ENCODE measurements at places on chromosomes 6 and 20. TPM values are rescaled to one million over a fixed set of nuclear protein-coding genes. Genes with fewer than 3 reads are reported as not detected.

Gene C6orf15
- not detected for total RNA-seq

- DNase-seq = no peak
Observed at GRCh38 chr20:16709017-16709416, 20.8 kb upstream of the SNRPB2 start.

Gene CDH26
- total RNA-seq = 0.45 TPM

Gene GNAS-AS1
- 0.87 TPM for total RNA-seq

Gene CLPSL2
- not detected for total RNA-seq

Gene TMEM151B
- total RNA-seq = 0.31 TPM

GRCh38 chr6:11970114-11970513, 42.0 kb upstream of the HIVEP1 start:
- DNase-seq = no peak

Gene TTK
- 5.7 TPM for total RNA-seq

- DNase-seq = no peak
Observed at GRCh38 chr6:42306439-42307140, 88.9 kb upstream of the MRPS10 start.

DNA sequence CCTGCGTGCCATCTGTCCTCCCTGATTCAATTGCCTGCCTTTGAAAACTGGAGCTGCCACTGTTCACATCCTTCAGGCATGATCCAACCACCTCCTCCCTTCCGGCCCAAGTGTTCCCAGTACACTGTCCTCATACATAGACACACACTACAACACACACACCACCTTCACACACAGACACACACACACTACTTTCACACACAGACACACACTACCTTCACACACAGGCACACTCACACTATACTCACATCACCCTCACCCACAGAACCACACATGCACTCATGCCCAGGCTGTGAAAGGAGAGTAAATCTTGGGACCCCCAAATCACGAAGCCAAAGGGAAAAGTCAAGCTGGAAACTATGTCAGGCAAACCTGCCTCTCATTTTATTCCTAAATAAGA, 109.4 kb upstream of the MYLIP start:
- DNase-seq = no peak

Gene ZFP57
- total RNA-seq = not detected

Gene COQ3
- total RNA-seq = 8.3 TPM

Gene RCAN2
- total RNA-seq = 9.8 TPM

DNA sequence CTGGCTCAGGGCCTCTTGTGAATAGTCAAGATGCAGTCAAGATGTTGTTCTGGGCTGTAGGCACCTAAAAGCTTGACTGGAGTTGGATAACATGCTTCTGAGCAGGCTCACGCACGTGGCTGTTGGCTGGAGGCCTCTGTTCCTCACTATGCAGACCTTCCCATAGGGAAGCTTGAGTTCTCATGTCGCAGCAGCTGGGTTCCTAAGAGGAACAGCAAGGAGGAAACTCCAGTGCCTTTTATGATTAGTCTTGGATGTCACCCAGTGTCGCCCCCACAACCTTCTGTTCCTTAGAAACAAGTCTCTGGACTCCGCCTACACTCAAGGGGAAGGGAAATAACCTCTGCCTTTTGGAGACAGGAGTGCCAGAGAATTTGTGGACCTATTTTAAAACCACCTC, 210.7 kb downstream of the BCAS1 start:
- DNase-seq = peak; percentile 71

- peak; percentile 81 for DNase-seq
Observed at GRCh38 chr6:150134280-150134920, 8.4 kb upstream of the PPP1R14C start.

Gene ASF1A
- 17.1 TPM for total RNA-seq

GRCh38 chr6:100664274-100665040, 199.7 kb upstream of the SIM1 start:
- DNase-seq = no peak

DNA sequence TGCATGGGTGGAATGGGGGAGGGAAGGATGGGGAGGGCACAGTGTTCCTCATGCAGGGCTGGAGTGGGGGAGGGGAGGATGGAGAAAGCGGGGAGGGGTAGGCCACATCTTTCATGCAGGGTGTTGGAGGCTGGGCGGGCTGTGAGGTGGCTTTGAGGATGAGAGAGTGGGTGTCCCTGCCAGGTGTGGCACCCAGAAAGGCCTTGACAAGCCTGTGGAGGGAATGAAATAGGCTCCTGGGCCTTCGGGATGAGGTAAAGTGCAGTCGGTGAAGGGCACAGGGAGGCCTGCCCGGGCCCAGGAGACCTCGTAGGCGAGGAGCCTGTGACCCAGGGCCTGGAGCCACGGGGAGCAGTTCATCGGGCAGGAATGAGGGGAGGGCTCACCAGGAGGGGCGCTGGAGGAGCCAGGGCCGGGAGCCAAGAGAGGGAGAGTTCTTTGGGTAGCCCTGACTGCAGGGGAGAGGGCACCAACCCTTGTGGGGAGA, 7.6 kb downstream of the CEBPB start:
- DNase-seq = no peak

GRCh38 chr6:75202676-75203131, 3.1 kb downstream of the COL12A1 start:
- DNase-seq = no peak

GRCh38 chr6:95767897-95768463, 190.6 kb downstream of the MANEA start:
- no peak for DNase-seq

DNA sequence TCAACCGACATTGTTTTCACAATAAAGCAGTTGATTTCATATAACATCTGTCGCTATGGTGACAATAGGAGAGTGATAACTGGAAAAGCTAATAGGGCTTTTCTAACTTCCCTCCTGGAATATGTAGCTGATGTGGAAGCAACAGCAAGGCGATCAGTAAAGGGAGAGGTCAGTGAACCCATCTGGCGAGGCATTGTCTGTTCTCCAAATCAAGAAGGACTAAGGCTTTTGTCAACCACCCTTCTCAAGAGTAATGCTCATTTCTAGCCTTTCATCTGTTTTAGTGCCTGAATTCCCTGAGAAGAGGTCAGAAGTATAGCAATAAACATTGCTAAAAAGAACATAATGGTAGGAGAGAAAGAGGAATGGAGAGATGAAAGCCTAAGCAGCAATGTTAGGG, 201.3 kb downstream of the AKAP7 start:
- DNase-seq = no peak

Gene CLVS2
- total RNA-seq = 0.06 TPM

DNA sequence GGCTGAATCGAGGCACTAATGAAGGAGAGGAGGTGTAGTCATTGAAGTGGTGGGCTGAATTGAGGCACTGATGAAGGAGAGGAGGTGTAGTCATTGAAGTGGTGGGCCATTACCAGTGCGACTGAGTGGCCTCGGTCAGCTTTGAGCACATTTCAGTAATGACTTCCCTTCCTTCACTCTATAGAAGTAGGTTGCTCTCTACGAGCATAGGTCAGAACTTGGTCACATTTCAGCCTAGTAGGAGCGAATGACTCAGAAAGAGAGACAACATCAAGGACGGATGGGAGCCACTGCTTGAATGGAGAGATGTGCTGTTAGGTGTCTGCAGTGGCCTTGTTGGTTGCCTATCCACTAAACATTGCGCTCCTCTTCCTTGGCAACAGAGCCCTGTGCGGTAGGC, 39.5 kb downstream of the ZDHHC14 start:
- DNase-seq = no peak

DNA sequence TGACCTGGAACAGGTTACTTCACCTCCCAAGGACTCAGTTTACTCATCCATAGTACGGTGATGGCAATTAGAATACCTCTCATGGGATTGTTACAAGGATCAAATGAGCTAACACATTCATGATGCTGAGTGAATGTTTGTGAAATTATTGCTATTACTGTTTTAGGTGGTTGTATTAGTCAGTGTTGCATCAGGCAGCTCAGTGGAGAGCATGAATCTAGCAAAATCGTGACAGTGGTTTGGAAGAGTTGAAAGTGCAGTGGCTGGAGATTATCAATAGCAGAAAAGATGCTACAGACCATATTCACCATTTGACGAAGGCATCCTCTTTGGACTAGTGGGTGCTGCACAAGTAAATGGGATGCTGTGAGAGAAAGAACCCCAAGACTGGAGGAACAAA, 50.4 kb upstream of the CTNNBL1 start:
- no peak for DNase-seq

DNA sequence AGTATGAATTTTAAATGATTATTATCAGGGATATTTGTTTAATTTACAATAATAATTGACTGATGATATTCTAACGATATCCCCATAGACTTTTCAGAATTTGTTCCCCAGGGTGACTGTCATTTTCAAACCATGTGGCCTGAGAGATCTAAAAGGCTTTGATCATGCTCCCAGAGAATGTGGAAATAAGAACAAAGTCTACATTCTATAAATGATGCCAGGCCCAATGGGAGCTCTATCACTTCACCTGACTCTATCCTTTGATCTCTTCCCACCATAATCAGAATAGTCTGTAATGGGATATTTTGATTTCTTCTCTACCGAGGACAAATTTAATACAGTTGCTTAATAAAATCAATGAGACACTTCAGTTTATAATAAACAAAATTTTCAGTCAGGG, 483.4 kb upstream of the IRAK1BP1 start:
- DNase-seq = no peak

Gene SAMD5
- total RNA-seq = 8.1 TPM

- DNase-seq = no peak
Observed at GRCh38 chr6:83462524-83462923, 31.7 kb upstream of the ME1 start.

DNA sequence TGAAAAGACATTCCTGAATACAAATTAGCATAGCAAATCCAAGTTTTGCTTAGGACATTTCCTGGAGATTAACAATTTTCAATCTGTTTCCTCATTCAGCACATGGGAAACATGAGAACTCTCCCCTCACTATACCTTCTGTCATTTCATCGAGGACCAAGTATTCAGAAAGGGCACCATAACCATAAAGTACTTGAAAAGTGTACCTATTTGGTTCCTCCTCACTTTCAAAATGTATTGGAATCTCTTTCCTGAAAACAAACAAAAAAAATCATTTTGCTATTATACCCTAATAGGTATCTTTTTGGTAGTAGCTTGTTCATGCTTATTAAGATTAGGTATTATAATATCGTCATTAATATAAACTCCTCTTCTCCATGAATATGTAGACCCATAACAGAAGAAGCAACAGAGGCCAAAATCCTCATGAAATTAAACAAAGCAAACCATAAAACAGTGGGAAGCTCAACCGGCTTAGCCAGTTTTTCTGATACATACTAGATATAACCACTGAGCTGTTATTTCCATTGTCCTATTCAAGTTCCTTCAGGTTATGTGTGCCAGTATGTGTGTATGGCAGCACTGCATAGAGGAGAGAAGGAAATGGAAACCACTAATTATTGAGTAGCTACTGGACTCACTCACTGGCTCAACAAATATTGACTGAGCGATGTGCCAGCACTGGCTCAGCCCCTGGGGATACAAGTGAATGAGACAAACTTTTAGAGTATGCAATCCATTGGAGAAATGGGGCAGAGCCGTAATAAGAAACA, 274.0 kb downstream of the MAFB start:
- DNase-seq = peak; percentile 47

Gene BACH2
- total RNA-seq = 0.67 TPM

DNA sequence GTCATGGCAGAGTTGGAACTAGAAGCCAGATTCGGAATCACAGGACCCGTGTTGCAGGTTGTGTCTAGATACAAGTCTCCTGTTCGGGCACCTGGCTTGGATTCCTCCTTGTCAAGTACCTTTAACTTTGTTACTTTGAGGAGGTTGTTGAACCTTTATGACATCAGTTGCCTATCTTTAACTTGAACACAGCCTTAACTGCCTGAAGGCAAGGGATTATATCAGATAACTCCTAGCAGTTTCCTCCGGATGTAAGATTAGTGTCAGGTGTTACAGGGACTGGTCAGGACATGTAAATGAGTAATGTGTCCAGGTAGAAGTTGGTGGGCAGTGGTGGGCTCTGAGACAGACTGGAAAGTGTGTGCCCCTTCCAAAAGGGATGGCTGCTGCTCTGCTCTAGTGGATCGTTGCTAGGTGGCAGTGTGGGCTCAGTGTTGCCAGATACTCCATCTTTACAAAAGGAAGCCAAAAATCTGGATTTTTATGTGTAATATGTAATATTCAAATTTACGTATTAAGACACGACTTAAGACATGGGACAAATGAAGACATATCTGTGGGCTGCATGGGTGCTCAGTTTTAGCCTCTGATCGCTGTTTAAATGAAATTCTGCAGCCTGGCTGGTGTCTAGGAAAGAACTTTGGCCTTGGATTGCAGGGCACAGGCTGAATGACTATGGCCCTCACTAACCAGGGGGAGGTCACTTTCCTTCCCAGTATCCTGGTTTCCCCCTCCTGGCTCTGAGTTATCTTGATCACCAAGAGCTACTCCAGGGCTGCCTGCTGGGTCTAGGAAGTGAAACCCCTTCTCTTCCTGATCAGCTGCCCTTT, 27.1 kb downstream of the CHMP4B start:
- no peak for DNase-seq

- peak; percentile 3 for DNase-seq
Observed at GRCh38 chr6:170074907-170075306, 216.0 kb downstream of the DLL1 start.
